ENCODE measurements at places on chromosomes 7 and 10. TPM values are rescaled to one million over a fixed set of nuclear protein-coding genes. Genes with fewer than 3 reads are reported as not detected.

DNA sequence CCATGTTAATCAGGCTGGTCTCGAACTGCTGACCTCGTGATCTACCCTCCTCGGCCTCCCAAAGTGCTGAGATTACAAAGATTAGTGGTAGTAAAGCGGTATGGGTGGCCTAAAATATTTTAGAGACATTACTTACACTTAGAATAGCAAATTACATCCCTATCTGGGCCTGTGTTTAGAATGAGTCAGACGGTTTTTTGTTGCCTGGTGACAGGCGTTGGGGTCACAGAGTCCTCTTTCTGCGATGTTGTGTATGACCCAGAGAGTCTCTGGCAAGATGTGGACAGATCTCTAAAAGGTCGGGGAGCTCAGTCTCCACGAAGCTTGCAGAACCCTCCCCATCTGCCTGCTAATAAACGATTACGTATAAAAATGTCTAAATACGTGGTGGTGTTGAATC is 39.6 kb upstream of the PRKCQ start:
- no peak for DNase-seq

DNA sequence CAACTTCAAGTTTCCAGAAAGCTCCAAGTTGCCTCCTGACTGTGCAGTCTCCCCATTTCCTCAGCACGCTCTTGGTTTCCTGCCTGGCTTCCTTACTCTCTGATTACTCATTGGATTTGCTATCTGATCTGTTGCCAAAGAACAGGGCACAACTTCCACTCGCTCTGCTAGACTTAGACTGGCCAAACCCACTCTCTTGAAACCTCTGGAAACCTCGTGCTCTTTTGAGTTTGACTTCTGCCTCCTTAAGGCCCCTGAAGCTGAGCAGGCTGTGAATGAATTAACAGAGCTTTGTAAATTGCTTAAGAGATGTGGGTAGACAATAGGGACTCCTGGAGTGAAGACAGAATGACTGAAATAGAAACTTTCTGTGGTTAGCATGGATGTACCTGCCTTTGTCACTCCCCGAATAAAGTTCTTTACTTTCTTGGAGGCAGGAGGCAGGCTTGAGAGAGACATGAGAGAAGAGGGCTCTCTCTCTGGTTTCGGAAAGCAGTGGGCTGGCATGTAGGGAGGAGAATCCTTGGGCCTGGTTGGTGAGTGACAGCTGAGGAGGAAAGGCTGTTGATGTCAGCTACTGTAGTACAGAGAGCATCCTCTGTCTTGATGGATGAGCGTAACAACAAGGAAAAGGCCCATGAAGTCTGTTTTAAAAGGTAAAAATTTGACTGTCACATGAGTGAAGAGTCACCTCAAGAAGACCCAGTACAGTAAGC is 70.8 kb downstream of the CHN2 start:
- no peak for DNase-seq

- no peak for DNase-seq
These were observed 11.4 kb upstream of the ZKSCAN1 start for GRCh38 chr7:100003711-100004661.

The CPEB3 gene
- 6.2 TPM for total RNA-seq

DNA sequence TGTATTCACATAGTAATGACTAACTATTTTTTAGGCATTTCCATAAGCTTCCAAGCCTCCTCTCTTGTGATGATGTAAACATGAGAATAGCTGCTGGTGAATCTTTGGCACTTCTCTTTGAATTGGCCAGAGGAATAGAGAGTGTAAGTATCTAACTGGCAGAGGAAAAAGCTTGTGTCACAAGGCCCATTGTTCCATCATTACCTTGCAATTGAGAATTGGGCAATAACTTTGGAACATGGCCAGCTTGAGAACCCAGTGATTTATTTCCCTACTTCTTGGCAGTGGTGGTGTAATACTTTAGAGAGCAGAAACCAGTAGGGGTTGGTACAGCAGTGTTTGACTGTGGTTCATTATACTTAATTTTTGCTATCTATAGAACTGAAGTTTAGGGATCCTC is 12.0 kb downstream of the IFRD1 start:
- DNase-seq, result peak; percentile 46

DNA sequence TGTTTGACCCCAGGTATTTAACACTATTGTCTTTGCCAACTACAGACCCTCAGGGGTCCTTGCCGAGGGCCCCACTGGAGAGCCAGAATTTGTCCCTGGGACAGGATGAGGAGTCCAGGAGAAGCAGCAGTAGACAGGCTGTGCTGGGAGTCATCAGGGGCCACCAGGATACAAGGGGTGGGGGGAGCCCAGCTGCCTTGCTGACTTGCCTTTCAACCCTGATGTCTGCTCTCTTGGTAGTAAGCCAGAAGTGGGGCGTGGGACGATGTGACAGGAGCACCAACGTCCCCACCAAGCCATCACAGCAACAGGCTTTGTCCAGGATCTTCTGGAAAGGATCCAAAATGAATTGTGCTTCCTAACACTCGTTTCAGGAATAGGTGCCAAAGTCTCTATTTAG is 62.4 kb upstream of the CDCA7L start:
- no peak for DNase-seq

- no peak for DNase-seq
These were observed 951.4 kb downstream of the KCNMA1 start for GRCh38 chr10:76686201-76686600.
